ENCODE measurements at places on chromosomes 11 and 22.

- no peak for DNase-seq
Observed at GRCh38 chr11:34345540-34345876, 12.3 kb downstream of the ABTB2 start.

GRCh38 chr11:109978895-109979294 is 114.3 kb upstream of the ZC3H12C start:
- DNase-seq: no peak

GRCh38 chr11:19428206-19429002 is 187.7 kb upstream of the E2F8 start:
- no peak for DNase-seq

DNA sequence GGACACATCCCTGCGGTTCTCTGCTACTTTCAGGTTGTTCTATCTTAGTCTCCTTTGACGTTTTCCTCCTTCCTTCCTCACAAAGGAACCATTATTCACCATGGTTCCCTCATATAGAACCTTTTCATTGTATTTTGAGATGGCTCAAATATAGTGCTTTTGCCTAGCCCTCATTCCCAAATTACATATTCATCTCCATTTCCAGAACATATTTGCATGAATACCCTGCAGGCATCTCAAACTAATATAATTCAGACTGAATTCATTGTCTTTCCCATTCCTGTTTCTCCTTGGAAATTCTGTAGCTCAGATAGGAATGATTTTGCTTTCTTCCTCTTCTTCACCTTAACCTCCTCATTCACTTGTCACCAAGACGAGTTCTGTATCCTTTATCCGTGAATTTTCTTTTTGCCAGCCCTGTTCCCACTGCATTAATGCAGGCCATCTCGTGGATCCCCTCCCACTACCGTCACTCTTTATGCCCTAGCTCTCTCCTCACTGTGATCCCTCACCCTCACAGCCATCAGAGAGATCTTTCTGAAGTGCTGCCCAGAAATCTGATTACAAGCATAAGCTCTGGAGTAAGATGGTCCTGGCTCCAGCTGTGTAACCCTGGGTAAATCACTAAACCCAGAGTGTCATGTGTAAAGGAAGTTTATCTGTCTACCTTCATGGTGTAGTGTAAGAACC is 23.3 kb downstream of the PIWIL4 start:
- no peak for DNase-seq

DNA sequence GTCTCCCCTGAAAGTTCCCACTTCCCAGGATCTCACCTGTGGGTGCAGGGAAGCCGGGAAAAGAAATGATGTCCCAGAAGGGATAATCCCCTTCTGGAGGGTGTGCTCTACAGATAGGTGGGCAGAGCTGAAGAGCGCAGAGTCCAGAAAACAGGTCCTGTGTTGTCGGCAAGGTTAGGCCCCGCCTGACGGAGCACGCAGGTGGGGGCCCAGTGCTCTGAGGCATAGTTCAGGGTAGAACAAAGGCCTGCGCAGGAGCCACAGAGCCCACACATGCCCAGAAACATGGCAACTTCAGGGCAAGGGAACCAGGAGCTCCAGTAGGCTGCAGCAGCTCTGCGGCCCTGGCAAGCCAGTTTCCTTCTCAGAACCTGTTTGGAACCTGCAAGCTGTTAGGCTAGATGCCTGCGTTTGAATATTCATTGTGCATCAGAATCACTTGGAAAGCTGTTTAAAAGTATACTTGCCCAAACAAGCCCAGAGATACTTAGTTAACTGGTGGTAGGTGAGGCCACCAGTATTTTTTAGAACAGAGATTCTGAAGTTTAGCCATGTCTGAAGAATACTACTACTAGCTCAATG is 386.6 kb downstream of the BUD13 start:
- DNase-seq: no peak

All from fibroblast of pulmonary artery (primary cell).